ENCODE measurements at places on chromosomes 1 and 21.

- DNase-seq = no peak
These were observed 96.1 kb upstream of the HIVEP3 start for GRCh38 chr1:42014823-42015222.

GRCh38 chr1:88773540-88774150 is 89.6 kb downstream of the PKN2 start:
- DNase-seq = no peak

GRCh38 chr1:152884966-152885624 is 7.0 kb downstream of the SMCP start:
- DNase-seq = no peak

DNA sequence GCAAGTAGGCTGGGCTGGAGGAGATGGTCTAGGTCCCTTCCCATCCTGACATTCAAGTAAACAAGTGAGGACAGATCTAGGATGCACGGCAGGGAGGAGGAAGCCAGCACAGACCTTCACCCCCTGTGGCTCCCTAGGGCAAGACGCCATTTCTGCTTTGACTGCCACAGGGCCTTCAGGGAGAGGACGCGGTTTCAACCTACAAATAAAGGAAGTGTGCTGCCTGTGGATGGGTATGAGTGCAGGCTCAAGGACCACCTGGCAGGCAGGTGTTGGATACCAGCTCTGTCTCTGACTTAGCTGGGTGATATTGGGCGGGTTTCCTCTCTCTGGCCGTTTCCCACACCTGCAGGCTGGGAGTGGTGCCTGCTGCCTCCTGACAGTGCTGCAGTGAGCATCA is 16.2 kb downstream of the SLC2A1 start:
- DNase-seq = no peak

GRCh38 chr1:118961156-118961555 is 27.0 kb downstream of the TBX15 start:
- DNase-seq = no peak

- no peak for DNase-seq
These were observed 12.0 kb downstream of the OR2M4 start for GRCh38 chr1:248243204-248243603.

DNA sequence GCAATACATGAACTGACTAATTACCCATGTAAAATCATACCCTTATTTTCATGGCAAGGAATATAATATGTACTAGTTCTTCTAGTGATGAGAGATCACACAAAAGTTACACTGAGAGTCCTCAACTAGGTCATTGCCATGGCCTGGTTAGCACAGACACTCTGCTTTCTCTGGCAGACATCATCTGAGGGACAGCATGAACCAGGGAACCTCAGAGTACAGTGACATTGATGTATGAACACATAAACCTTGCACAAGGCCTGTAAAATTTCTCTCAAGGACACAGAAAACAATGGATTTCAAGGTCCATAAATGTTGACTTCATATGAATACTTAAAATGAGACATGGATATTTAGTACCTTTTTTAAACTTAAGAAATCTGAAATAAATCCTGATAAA is 108.8 kb upstream of the MAGI3 start:
- DNase-seq = no peak

GRCh38 chr1:168419736-168420135 is 124.1 kb downstream of the XCL2 start:
- DNase-seq = no peak

DNA sequence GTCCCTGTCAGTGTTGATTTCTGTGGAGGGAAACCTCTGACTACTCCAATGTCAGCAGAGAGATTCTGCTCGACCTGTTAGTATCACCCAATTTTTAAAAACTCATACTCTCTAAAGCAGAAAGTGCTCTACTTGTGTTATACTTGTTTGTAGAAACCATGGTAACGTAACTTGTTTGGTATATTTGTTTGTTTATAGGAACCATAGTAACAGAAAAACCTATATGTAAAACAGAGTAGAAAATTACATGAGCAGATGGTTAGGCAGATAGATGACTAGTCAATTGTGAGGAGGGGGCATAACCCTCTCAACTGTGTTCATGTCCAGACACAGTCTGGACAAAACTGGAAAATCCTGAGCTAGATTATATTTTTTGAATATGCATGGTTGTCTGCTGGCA is 6.7 kb downstream of the TRIM45 start:
- DNase-seq = no peak

DNA sequence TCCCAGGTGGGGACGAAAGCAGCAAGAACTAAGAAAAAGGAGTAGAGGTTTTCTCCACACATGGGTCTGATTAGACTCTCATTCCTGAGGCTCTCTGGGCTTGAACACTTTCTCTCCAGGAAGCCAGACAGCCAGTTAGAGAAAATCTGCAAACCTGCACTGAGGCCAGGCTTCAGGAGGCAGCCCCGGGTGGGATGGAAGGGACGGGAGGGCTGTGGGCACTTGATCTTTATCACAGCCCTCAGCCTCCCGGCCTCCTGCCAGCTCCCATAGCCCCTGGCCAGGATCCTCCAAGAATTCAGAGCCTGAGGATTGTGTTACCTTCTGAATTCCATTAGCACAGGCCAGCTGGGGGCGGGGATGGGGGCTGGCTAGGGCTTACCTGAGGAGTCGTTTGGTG is 40.1 kb downstream of the SERTAD4 start:
- DNase-seq = no peak
